HT-29 (cell line): ENCODE measurements at places on chromosomes 5 and 9. TPM values are rescaled to one million over a fixed set of nuclear protein-coding genes. Genes with fewer than 3 reads are reported as not detected.

ZCCHC10 gene
- 8.5 and 22.9 TPM in 2 replicates for total RNA-seq

NIPSNAP3A gene
- total RNA-seq = 7.0 TPM in 2 replicates

GRCh38 chr9:97900738-97901565 lies 21.3 kb downstream of the TRMO start:
- peak; percentile 63 for DNase-seq

- no peak for DNase-seq
These were observed 18.5 kb downstream of the IFNA5 start for GRCh38 chr9:21286659-21287058.

GRCh38 chr9:114930056-114930812 lies at the start of gene TNFSF8:
Gene TNFSF8, minus strand, starts transcription at chr9:114930591. Its CDS starts 288 bp downstream, at chr9:114930303.
- DNase-seq = no peak

BSPRY gene
- total RNA-seq = 31.5 and 34.1 TPM in 2 replicates

OR1Q1 gene
- not detected in 2 replicates for total RNA-seq

- no peak for DNase-seq
These were observed 6.2 kb downstream of the CCDC125 start for GRCh38 chr5:69326365-69326764.

- DNase-seq = no peak
These were observed 5.7 kb upstream of the OLFM1 start for GRCh38 chr9:135081731-135082130.

IFNK gene
- total RNA-seq = not detected in 2 replicates

DNA sequence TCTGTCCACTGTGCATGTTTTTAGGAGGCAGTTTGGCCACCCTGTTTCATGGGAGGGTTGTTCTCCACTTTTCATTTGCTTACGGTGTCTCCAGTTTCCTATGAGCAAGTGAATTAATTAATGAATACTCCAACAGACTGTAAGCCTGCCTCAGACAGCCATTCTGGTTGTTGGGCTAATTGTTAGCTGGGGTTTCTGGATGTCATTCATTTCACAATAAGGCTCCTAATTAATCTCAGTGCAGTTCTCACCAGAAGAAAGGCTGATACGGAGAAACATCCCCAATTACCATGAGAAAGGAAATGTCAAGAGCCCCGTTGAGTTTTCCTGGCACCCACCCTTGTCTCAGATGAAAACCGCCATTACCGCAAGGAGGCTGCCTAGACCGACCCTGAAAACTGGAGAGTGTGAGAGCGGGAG lies 75.8 kb downstream of the MAP1B start:
- DNase-seq = no peak

DNA sequence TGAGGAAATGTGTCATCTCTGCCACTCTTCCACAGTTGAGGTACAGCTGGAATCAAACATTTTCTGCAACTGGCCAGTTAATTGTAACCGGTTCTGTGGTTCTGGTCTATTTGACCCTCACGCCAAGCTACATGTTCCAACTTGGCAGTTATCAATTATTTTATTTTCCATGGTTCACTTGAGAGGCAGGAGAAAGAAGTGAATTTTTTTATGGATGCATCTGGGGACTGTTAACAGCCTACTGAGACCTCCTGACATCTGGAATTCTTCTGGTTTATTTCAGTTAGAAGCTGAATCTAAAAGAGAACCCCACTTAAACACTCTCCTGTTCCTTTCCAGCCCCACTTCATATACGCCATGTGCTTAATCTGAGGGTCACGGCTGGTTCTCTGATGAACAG lies 372.3 kb downstream of the DNAH5 start:
- DNase-seq = no peak

GRCh38 chr9:91163773-91164471 lies 197.8 kb downstream of the AUH start:
- DNase-seq = no peak

ACOT12 gene
- total RNA-seq = not detected in 2 replicates

- no peak for DNase-seq
These were observed 2.2 kb downstream of the PLCXD3 start for GRCh38 chr5:41508186-41508585.

MYORG gene
- 26.5 and 29.5 TPM in 2 replicates for total RNA-seq

GRCh38 chr5:1507961-1508658 lies 15.7 kb downstream of the LPCAT1 start:
- no peak for DNase-seq

DNA sequence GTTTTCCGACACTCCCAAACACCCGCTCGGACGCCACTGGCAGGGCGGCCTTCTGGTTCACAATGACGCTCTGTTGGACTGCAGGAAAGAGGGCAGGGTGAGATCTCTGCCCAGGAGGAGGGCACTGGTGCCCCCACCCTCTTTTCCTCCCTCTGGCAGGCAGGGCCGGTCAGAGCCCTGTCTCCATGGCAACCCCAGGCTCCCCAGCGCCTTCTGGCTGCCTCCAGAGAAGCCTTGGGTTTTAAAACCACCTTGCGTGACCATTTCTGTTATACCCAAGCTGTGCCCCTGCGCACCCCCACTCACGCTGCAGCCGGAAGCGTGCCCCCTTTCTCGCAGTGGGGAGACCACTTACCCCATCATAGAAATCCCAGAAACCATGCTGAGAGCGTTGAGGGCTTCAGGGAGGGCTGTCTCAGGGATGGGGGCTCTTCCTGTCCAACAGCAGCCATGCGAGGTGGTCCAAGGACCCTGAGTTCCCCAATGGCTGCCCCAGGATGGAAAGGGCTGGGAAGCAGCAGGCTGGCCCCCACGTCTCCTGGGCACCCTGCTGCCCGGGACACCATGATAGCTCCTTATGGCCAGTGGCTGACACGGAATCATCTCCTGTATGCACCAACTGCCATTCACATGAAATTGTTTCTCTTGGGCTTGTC lies 7.3 kb downstream of the C9orf50 start:
- DNase-seq = no peak

- DNase-seq = no peak
These were observed 17.6 kb downstream of the TSPAN17 start for GRCh38 chr5:176664886-176665285.

- no peak for DNase-seq
These were observed 88.8 kb downstream of the SREK1 start for GRCh38 chr5:66232706-66233445.

- DNase-seq = no peak
These were observed 473.8 kb upstream of the PTPRD start for GRCh38 chr9:11086561-11086960.

DNA sequence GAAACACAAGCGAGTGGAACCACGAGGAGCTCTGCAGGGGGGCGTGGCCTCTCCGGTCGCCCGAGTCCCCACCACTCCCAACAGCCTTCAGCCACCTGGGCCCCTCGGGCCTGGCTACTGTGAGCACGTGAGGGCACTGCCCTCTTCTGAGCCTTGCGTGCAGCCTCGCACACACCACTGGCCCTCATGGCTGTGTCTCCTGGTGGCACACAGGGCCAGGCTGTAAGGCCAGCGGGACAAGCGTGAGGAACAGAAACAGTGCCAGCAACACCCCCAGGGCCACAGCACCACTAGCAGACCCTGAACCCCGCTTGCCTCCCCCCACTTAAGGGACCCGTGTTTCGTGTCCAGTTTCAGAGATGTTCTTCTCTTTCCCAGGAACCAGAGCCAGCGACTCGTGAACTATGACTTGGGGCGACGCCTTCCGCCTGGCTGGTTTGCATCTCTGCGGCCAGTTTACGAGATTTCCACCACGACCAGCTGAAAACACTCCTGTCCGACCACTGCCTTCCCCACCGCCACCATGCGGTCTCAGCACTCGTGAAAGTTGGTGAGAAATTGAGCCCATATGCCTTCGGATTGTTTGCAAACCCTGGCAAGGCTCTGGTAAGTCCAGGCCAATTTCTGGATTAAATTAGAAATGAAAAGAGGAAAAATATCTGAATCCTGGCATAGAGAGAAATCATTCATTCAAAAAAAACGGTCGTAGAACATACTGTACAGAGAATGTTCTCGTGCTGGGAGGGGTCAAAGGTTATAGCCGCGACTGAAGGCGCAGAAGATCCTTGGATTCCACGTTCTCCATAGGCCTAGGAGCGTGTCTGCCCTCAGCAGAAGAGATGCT lies 135.6 kb downstream of the ZNF354C start:
- no peak for DNase-seq

DNA sequence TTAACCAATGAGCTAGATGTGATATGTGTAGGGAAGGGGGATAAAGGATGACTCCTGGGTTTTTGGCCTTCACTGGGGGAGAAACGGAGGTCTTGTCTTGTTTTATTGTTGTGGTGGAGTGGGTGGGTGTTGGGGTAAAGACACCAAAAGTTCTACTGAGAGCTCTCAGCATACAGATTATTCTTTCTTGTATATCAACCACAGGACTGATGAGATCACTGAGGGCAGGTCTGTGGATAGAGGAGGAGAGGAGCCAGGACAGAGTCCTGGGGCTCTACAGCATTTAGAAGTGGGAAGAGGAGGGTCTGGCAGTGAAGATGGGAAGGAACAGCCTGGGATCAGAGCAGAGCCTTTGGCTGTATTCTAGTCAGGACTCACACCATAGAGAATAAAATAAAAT lies 310.8 kb downstream of the ARHGAP26 start:
- no peak for DNase-seq

DNA sequence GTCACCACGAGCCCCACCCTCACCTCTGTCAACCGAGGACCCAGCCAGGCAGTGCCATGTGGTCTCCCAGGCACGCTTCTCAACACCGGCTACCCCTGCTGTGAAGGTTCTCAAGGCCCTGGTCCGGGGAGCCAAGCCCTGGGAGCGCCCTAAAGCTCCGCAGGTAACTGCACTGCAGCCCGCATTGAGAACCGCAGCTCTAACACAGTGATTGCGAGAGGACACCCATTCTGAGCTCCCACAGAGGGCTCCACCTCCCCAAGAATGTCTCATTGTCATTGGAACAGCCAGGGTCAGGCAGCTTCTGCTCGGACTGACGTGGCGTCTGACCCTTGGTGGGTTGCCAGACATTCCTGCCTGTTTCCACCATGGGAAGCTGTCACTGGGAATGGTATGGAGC lies 88.3 kb downstream of the ANKRD33B start:
- DNase-seq = no peak

NUDT12 gene
- 3.3 and 5.1 TPM in 2 replicates for total RNA-seq

DNA sequence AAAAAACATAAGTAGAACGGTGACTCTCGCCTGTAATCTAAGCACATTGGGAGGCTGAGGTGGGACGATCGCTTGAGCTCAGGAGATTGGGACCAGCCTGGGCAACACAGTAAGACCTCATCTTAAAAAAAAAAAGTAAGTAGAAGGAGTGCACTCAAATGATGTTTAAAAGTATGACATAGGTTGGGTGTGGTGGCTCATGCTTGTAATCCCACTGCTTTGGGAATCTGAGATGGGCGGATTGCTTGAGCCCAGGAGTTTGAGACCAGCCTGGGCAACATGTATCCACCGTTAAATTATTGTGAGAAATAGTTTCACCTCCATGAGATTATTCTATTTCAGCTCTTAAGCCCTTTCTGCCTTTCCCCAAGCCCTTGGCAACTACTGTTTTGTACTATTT lies 11.2 kb downstream of the DENND4C start:
- no peak for DNase-seq

- DNase-seq = peak; percentile 14
These were observed 73.0 kb upstream of the SMIM23 start for GRCh38 chr5:171712616-171713015.

GFM2 gene
- total RNA-seq = 19.6 and 21.6 TPM in 2 replicates

CORO2A gene
- total RNA-seq = 23.2 and 23.6 TPM in 2 replicates

TMEM203 gene
- total RNA-seq = 44.7 and 51.5 TPM in 2 replicates

DNA sequence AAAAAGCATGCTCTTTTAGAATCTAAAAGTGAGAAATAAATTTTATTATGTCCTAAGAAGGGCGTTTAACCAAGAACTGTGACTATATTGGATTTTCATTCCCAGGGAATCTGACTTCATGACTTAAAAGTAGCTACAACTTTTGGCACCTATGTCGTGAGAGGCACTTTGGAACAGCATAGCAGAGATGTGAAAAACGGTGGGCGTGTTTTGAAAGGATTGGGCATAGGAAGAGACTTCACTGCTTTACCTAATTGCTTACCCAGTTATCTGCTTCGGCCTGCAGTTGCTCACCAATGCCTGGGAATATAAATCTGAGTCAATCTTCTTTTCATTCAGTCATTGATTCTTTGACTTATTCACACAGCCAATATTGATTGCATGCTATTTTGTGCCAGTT lies 363.4 kb downstream of the DNAH5 start:
- DNase-seq = no peak

OR2K2 gene
- total RNA-seq = not detected in 2 replicates

SURF1 gene
- total RNA-seq = 27.7 and 32.7 TPM in 2 replicates

CCDC112 gene
- 3.4 and 4.7 TPM in 2 replicates for total RNA-seq

DNA sequence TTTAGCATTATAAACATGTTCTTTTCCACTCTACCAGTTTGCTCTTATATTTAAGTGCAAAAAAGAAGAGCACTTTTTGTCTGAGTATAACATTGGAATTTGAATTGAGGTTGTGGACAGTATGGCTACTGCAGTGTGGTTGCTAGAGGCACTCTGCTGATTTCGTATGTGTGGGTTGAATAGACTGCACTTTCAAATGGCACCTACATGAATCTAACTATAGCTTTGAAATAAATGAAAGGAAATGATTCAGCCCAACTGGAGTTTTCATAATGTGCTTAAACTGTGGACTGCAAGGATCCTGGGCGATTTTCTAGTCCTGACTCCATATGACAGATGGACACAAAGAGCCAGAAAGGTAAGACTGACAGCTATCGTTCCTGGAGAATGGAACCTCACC lies 657.6 kb upstream of the RIOK2 start:
- DNase-seq = no peak

DNA sequence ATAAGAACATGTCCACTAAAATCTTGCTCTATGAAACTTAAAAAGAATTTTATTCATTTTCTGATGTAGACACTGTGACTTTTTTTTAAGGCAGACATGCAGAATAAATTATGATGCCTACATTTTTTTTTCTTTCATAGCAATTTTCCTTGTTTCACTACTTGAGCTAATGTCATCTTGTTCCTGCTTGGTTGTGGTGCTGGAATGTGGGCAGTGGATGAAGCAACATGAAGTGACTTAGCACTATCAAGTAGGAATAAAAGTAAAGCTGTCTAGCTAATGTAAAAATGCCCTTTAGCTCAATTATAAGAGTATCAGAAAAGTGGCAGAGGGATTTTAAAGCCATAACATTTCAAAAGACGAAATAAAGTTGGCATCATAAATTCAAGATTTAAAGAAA lies 191.0 kb downstream of the ADAMTS6 start:
- DNase-seq = no peak

GRCh38 chr9:85742597-85742936 lies 813 bp upstream of the AGTPBP1 start:
- no peak for DNase-seq

GRCh38 chr9:69299826-69300225 lies 25.2 kb upstream of the ENTREP1 start:
- DNase-seq = no peak

- DNase-seq = no peak
These were observed 658.4 kb downstream of the EFNA5 start for GRCh38 chr5:107012371-107012770.

GRCh38 chr5:134582281-134582680 lies 50.3 kb downstream of the SAR1B start:
- DNase-seq = no peak

IFNA2 gene
- not detected in 2 replicates for total RNA-seq

DNA sequence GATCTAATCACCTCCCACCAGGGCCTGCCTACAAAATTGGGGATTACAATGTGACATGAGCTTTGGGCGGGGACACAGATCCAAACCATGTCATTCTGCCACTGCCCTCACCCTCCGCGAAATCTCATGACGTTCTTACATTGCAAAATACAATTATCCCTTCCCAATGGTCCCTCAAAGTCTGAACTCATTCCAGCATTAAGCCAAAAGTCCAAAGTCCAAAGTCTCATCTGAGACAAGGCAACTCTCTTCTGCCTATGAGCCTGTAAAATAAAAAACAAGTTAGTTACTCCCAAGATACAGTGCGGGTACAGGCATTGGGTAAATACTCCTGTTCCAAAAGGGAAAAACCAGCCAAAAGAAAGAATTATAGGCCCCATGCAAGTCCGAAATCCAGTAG lies 14.6 kb upstream of the PCDHAC2 start:
- no peak for DNase-seq

- DNase-seq = no peak
These were observed 13.9 kb downstream of the MAP1B start for GRCh38 chr5:72121052-72121779.
